ENCODE measurements at places on chromosomes 2 and 18. TPM values are rescaled to one million over a fixed set of nuclear protein-coding genes. Genes with fewer than 3 reads are reported as not detected.

- no peak for DNase-seq
Measured at GRCh38 chr2:141393214-141393545, 737.6 kb downstream of the LRP1B start.

GRCh38 chr2:103165836-103166235, 404.0 kb downstream of the TMEM182 start:
- DNase-seq = no peak

MSTN gene
- total RNA-seq = 0.94 TPM

DNA sequence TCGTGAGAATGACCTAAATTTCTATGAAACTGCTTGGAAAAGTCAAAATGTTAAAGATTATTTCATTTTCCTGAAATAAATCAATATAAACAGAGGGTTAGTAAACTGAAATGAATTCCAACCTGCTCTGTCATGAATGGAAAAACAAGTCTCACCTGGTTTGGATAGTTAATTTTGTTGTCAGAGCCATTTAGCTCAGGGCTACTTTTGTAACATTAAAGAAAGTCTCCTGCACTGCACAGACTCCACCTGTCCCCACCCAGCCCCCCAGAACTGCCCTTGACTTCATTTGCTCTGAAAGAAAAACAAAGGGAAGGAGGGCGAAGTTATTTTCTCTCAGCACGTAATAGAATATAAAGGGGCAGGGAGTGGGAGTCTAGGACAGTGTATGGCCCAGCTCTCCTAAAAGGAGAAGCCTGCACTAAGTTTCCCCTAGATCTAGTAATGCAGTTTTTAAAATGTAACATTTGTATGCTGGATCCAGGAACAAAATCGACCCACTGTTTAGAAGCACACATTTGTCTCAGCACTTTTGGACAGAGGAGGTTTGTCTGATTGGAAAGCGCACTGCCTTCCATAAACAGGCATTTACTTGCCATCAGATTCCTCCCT, 54.2 kb upstream of the ACSL3 start:
- DNase-seq = no peak

FOXD4L1 gene
- total RNA-seq = 0.31 TPM

- DNase-seq = no peak
Measured at GRCh38 chr2:69718338-69718965, 23.5 kb upstream of the ANXA4 start.

- no peak for DNase-seq
Measured at GRCh38 chr2:105718846-105719481, 25.7 kb upstream of the NCK2 start.

DNA sequence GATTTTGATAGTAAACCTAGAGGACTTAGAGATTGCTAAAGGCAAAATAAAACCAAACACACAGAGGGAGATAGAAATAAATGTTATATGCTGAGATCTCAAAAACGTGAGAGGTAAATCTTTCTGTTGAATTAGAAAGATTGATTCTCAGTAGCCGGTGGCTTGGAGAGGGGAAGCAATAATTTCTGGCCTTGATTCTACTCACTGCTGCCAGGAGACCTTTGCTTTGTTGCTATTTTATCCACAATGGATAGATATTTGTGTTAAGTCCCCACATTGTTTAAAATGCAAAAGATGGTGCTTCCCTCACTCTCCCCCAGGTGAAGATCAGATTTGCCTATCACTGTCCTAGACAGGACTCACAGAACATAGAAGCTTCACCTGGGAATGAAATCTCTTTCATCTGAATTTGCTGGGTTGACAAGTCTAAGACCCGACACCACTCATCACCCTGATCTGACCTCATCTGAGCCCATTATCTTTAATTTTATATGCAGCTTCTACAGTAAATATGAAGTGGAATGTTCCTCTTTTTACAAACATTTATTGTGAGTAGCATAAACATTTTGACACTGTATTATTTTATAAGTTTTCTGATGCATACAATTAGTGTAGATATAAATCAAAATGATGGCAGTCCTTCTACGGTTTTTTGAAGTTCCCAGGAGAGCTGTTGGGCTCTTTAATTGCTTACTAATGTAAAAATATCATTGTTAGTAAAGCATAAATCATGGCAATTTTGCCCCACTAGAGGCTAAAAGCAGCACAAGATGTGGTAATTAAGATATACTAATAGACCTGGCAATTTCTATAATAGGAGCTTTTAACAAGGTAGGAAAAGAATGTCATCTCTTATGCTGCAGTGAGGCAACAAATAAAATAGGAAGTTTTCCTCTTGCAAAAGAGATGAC, 149.7 kb downstream of the DCC start:
- DNase-seq = no peak

DNA sequence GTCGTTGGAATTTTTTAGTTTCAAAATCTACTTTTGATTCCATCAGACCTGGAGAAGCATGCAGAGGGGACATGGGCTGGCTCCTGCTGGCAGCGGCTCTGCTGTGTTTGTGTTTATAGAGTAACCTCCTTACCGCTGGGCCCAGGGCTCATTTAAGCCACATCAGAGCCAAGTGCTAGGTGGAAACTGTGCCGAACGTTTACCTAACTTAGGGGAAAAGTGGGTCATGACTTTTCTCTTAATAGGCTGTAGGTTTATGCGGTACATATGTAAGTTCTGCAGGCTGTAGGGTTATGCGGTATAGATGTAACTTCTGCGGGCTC, 17.7 kb downstream of the CNDP2 start:
- DNase-seq = no peak

AFF3 gene
- total RNA-seq = 105 TPM

DNA sequence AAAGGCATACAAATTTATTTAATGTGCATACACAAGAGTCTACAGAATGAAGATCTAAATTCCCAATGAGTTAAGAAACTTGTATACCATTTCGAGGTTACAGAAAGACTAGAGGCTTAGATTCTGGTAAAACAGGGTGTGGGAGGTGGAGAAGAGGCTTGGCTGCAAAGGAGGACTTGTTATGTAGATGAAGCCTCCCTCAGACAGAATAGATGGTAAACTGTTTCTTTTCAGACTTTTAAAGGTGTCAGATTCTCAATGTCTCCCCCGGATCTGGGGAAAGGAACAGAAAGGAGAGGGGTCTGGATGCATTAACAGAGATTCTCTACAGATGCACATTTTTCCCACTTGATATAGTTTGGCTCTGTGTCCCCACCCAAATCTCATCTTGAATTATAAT, 126.0 kb downstream of the ST6GAL2 start:
- no peak for DNase-seq

GRCh38 chr2:160747501-160748170, 254.0 kb upstream of the RBMS1 start:
- DNase-seq = no peak

DNA sequence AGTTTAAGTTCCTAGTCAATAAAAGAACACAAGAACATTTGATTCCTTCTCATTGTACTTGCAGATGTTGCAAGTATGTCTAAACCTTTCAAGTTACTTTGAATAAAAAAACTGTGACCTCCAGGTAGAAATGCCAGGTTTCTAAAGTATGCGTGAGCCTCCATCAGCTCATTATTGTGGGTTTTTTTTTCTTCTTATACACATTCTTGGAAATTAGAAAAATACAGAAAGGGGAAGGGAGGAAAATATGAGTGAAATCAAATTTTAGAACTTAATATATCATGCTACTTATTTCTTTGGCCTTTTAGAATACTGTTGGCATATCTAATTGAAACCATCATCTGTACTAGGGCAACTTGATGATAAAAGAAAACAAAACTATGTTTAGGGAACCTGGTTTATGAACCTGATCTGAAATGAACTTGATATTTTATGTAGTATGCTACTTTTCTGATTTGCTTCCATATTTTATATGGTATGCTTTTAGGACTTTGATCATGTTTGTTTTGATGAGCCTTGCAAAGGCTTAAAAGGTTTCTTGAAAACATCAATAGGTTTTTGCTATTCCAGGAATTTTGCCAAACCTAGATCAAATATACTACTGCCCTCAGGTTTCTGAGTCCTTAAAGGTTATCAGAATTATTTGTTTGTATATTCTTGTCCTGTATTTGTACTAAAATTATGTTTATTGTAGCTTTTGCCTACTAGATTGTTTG, 130.7 kb upstream of the MAP3K20 start:
- no peak for DNase-seq

Data from occipital lobe (tissue), 3 donors.